A549 treated with CORT108297 at 1 μM for 4 hours (cell line): ENCODE measurements at places on chromosomes 4 and X. TPM values are rescaled to one million over a fixed set of nuclear protein-coding genes. Genes with fewer than 3 reads are reported as not detected.

SHROOM4 gene
- total RNA-seq: not detected in 5 replicates

F9 gene
- total RNA-seq: not detected in 5 replicates

ADH7 gene
- not detected in 5 replicates for total RNA-seq

NUP62CL gene
- total RNA-seq: 13.2 to 17.3 TPM (median 14.8 TPM) in 5 replicates

RNF175 gene
- not detected in 5 replicates for total RNA-seq
